ENCODE measurements at places on chromosomes 12 and 14.

DNA sequence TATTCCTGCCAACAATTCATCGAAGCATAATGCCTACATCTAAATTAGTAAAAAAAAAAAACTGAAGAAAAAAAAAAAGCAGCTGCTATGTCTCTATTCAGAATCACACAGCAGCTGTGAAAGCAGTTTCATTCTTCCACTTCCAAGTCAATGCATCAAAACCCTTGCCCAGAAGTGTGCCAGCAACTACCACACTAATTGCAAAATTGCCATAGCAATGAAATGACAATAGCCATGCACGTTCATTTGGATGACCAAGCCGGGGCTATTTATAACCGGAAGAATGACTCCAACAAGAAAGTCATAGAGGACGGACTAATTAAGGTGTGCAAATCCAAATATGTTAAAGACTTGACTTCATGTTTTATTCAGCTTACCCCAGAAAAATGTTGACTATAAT, 42.5 kb downstream of the SLC2A13 start:
- DNase-seq = peak; percentile 21

- DNase-seq = no peak
Observed at GRCh38 chr12:132391326-132392041, 62.1 kb upstream of the GALNT9 start.

DNA sequence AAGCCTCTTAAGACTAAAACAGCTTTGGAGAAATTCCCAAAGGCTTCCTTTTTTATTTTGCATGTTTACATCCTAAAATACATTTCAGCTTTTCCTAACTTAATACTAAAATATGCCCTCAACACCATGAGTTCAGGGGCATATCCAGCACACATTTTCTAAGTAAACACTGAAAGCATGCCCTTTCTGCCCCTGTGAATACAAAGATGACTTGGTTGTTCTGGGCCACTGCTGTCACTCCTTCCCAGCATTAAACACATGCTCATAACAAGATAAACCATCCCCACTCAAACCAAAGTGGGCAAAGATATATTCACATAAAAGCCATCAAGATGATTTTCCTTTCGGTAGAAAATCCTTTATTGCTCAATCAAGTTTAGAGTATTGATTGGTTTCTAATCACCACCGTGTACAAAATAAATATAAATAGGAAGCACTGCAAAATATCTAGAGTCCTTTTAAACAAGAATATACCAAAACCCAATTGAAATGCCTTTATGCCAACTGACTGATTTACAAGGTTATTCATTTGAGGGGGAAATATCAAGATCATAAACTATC, 1.9 kb downstream of the CCNB1IP1 start:
- no peak for DNase-seq

- DNase-seq = no peak
Observed at GRCh38 chr12:114698566-114699163, 14.7 kb upstream of the TBX3 start.

- DNase-seq = no peak
Observed at GRCh38 chr14:82854901-82855300, 1321.2 kb upstream of the SEL1L start.

DNA sequence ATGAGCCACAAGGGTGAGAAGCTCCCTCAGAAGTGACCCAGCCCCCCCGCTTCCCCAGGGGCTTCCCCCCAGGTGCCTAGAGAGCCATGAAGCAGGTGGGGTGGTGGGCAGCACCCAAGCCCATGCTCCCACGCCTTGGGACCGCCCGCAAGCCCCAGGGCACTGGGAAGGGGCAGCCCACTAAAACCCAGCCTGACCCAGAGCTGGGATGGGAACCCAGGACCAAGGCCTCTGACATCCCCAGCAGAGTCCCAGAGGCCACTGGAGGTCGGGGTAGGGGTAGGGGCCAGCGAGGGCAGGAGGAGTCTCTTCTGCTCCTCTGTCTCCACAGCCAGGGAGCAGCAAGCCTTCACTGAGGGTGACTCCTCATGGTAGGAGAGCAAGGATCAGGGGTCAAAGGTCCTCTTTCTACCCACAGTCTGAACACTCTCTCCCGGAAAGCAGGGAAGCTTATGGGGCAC, 86.5 kb upstream of the ZFP36L1 start:
- DNase-seq = no peak

GRCh38 chr14:70917633-70918032, 10.4 kb downstream of the PCNX1 start:
- no peak for DNase-seq

DNA sequence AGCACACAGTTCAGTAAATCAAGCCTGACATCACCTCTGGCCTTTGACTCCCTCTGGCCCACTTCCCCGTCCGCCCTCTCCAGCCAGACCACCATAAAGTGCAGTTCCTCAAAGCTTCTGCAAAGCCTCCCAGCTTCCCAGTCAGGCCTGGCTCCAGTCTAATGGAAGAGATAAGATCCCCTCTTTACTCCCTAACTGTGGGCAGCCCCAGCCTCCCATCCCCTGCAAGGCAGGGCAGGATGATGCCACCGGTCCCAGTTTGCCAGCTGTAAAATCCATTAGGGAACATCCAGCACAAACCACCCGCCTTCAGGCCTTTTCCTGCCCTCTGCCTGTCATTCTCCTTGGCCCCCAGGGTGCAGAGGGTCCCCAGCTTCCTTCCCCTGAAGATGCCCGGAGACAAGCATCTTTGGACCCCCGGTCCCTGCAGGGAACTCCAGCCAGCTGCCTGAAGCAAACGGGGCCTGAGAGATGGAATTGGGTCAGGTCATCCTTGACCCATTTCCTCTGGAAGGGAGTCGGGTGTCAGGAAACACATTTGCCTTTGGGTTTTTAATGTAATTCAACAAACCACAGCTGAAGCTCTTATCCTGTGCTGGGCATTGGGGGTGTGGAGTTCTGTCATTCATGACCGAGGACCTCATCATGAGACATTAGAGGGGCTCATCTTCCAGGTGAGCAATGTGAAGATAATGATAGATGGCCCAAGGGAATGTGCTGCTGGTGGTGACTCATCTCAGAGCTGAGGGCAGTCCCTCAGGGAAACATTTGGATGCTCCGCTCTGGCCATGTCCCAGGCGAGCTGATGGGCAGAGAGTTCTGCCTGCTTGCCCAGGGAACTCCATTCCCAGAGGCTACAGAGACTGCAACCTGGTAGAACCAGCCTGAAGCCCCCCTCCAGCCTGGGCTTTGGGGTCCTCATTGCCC, 93.8 kb upstream of the CLMN start:
- DNase-seq = no peak

DNA sequence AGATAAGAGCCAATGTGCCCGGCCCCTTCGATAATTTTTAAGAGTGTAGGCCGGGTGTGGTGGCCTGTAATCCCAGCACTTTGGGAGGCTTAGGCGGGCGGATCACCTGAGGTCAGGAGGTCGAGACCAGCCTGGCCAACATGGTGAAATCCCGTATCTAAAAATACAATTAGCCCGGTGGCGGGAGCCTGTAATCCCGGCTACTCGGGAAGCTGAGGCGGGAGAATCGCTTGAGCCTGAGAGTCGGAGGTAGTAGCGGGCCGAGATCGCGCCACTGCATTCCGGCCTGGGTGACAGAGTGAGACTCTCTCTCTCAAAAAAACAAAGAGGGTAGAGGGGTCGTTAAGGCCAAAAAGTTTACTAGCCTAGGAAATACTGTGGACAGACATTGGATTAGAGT, 2.6 kb downstream of the KRAS start:
- DNase-seq = no peak
